ENCODE measurements at places on chromosomes 12 and 14.
A peak's percentile ranks its signal among the peaks of the same experiment; 100 is the strongest.

DNA sequence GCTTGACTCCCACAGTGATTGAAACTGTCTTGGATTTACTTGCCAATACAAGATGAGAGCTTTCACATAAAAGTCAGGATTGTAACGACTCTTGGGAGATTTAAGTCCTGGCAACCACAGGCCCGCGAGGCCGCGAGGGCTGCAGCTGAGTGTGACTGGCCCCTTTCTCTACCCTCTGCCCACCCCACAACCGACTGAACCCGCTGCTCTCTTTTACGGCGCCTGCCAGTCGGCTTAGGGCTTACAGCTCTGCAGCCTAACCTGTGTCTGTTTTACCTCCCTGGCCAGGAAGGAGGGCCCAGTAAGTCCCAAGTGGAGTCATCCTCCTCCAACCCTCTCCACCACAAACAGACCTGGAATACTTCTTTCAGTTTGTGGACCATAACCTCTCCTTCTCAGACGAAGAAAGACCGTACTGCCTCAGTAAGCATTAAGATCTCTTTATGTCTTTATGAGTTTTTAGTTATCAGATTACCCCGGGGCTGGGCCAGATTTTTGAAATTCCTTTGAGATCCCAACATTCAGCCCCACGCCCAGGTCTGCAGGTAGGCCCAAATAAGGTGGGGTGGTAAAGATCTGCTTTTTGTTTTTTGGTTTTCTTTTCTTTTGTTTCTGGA, 12.6 kb upstream of the TIGAR start:
- no peak for DNase-seq

DNA sequence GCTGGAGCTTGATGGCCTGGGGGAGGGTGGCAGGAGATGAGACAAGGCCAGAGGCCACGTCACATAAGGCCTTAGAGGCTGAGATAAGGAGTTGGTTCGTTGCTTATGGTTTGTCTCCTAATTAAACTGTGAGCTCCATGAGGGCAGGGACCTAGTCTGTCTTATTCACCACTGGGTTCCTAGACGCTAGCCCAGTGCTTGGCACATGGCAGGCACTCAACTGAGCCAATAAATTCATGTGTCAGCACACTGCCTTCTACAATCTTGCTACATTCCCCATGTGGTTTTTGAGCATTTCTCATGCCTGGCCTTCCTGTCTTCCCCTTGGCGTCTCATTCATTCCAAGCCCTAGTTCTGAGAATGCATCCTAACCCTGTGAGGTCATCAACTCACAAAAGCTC, 92.5 kb upstream of the MED13L start:
- no peak for DNase-seq

DNA sequence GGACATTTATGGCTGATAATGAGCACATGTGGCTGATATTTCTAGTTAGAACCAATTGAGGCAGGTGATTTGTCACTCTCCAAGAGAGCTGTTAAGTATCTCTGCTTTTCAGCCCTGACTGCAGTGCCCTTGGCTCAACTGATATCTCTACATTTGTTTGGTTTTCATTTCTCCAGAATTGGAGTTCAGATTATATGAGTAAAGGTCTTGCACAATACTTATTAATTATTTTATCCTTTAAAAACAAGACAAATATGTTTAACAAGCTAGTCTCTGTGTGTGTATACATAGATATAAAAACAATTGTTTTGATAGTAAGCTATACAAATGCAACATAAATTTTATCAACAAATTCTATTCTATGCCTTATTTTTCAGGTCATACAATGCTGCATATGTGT, 105.2 kb downstream of the BRMS1L start:
- DNase-seq = no peak

DNA sequence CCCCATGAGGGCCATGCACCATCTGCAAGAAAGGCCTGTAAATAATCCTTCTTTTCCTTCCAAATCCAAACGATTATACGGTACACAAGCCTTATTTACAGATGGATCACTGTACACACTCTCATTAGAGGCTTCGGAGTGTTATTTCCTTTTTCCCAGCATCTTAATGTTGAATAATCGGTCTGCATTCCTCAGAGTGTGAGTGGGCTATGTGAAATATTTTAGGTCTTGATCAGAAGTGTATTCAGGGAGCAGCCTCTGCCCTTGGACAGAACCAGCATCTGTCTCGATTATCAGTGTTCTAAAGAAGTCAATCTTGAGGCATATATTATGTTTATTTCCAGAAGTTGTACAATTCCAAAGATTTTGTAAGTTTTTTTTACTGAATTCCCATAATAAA, 340.6 kb downstream of the SEC23A start:
- DNase-seq = no peak

DNA sequence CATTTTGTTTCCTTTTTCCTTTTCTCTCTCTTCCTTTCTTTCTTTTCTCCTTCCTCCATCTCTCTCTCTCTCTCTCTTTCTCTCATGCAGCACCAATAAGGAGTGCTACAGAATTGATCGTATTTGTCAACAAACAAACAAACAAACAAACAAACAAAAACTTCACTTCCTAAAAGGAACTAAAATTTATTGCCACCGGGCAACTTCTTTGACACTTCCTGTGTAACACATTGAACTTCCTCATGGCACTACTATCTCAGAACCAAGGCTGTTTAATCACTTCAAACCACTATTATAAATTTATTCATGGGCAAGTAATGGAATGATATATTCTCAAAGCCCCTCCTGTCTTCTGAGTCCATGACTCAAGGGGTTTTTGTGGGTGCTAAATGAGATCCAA, 51.3 kb downstream of the SERPINA3 start:
- no peak for DNase-seq

DNA sequence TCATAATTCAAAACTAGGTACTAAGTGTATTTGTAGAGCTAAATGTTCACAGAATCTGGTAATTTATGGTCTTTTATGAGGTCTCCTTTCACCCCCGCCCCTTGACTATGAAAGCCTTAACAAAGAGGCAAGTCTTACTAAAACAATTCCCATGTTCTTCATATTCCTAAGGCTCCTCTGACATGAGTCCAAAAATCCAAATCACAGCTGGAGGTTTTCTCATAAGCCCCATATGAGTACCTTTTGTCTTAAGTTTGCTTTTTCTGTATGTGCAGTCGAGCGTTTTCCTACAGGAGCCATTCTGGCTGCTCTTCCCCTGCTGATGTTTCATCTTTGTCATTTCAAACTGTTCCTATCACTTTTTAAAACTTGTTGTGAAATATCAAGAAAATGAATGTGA, 55.2 kb downstream of the SIX1 start:
- DNase-seq = no peak

GRCh38 chr14:81430235-81430634, 30.1 kb upstream of the STON2 start:
- DNase-seq = no peak

DNA sequence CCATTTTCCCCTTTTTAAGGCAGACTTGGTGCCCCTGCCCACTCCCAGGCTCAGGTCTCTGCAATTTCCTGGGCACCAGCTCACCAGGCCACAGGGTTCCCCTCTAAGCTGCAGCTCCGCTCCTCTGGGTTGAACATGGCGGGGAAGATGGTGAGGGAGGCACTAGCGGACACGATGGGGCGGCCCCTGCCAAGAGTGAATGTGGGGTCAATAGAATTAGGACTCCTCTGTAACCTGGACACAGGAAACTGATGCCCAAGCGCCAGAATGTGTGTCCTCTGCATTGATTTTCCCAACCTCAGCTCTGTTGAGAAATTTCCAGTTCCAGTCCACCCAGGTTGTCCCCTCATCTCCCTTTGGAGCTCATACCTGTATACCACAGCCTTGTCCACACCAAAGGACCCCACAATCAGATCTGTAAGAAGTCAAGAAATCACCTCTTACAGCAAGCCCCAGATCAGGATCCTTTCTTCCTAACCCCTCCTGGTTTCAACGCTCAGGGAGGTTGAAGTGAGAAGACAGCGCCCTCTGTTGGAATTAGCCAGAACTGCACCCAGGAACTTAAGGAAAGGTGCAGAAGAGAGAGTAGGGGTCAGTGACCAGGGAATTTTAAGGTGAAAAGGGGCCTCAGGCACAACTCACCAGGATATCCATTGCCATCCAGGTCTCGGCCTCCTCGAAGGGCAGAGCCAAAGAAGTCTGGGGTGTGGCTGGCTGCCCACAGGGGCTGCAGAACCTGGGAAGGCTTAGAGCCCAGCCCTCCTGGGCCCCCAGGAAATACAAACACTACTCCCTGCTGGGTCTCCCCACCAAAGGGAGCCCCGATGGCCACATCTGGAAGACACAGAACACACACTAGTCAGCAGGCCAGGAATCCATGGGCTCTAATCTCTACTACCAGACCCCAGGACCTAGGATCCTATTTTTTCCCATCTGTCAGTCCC, 14.7 kb downstream of the ITGA5 start:
- peak; percentile 71 for DNase-seq

GRCh38 chr14:55253276-55253675, 17.9 kb upstream of the FBXO34 start:
- no peak for DNase-seq

DNA sequence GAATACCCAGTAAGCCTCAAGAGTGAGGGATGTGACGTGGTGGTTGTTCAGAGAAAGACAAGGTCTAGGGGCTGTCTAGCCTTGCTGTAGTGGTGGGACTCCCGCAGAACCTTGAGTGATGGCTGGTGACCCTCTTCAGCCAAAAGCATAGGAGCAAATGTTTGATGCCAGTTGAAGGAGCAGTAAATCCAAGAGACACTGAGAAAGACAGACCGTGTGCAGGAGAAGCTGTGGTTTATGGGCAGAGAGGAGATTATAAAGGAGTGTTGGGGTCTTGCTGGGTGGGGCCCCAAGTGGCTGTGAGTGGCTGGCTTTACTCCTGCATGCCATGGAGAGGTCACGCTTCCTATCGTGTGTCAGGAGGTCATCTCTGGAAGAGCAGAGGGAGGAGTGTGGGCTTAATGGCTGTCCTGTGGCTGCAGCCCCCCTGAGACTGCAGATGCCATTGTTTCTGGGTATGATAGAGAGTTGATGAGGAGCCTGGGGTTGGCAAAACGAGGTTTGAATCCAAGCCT, 152.0 kb upstream of the CCND2 start:
- DNase-seq = no peak

DNA sequence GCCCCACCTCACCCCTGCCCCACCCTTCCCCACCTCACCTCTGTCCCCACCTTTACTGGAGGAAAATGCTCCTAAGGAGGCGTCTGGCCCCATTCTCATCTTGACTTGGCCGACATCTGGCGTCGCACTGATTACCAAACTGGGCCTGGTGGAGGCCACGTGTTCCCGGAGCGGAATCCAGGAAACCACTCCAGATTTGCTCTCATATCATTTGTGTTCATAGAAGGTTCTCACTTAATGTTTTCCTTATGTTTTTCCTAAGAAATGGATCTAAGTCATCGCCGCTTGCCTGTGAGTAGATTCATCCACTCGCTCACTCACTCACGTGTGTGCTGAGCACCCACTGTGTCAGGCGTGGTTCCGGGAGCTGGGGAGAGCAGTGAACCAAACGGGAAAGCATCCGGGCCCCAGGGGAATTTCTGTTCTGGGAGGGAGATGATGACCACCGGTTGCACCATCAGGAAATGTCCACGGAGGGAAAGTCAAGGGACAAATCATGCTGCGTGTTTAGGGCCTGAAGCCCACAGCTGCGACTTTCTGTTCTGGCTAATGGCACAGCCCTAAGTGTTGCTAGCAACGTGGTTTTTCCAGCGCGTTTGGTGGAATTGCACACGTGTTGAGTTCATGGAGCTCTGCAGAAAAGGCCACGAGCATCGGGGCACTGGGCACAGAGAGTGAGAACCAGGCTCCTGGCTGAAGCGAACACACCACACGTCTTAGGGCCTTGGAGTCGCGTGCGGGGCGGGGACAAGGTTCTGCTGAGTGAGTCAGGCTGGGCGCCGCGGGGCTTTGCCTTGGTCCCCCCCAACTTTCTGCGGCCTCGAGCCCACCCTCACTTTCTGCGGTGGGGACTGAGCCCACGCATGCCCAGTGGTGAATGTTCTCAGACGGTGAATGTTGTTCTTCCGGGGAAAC, 57.7 kb downstream of the ADGRD1 start:
- no peak for DNase-seq

DNA sequence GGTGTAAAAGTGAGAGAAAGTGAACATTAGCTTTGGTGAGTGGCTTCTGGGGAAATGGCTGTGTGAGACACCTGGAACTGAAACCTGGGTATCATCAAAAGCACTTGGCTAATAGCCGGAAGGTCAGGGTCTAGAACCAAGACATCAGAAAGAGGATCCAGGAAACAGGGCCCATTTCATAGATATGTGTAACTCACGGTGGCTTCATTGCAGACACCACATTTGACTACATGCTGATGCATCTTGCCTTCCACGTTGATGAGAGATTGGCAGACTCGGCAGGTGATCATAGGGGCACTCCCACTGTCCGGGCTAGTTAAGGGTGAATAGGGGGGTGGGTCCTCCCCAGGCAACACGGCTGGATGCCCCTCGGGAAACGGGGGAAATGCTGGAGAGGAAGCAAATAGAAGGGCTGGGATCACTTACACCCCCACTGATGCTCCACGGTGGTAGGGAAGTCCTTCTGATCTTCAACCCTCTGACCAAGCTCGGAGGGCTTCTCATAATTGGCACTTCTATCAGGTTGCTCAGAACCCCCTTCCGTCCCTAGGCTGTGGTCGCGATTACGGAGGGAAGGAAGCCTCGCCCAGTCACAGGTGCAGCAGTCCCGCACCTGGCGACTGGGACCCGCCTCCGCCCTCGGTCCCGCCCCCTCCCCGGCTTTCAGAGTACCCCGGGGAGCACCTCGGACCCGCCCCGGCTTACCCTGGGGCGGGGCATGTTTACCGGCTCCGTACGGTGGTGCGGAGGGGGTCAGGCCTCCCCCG, 593 bp downstream of the PIP4P1 start:
- peak; percentile 61 for DNase-seq

- DNase-seq = no peak
Observed at GRCh38 chr12:43978556-43978955, 142.7 kb downstream of the TMEM117 start.

- no peak for DNase-seq
Observed at GRCh38 chr14:94113073-94113472, 2.5 kb downstream of the IFI27 start.

DNA sequence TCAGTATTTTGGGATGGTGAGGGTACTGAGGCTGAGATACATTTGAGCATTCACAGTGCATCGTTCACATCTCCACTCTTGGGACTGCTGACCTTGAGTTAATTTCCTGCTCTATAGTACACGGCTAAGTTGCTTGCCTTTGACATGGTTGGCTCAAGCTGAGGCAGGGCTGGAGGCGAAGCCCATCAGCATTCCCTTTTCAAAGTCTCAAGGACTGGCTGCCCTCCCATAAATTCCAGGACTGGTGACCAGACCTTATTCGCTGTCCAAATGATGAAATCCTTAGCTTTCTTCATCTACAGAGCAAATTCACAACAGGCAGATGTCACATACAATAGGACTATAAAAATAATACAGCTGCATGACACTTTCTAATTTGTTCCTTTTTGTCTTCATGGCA, 85.9 kb downstream of the SSPN start:
- no peak for DNase-seq

GRCh38 chr14:104211215-104211614, 72.8 kb downstream of the KIF26A start:
- DNase-seq = no peak
